ENCODE measurements at places on chromosomes 3 and 15.

GRCh38 chr3:140834266-140835037 is 107.2 kb upstream of the SLC25A36 start:
- DNase-seq: no peak

- no peak for DNase-seq
Observed at GRCh38 chr15:64623347-64623996, 151.9 kb downstream of the RBPMS2 start.

GRCh38 chr15:29465196-29465595 is 195.6 kb upstream of the NSMCE3 start:
- DNase-seq: no peak

GRCh38 chr15:91896341-91897055 is 43.0 kb downstream of the SLCO3A1 start:
- no peak for DNase-seq

GRCh38 chr3:40939741-40940130 is 259.6 kb upstream of the CTNNB1 start:
- DNase-seq: no peak

All from globus pallidus (tissue), 1 donor.